ENCODE measurements at places on chromosomes 12 and 14.
A peak's percentile ranks its signal among the peaks of the same experiment; 100 is the strongest.

GRCh38 chr14:89240414-89240813, 176.6 kb downstream of the FOXN3 start:
- no peak for DNase-seq

DNA sequence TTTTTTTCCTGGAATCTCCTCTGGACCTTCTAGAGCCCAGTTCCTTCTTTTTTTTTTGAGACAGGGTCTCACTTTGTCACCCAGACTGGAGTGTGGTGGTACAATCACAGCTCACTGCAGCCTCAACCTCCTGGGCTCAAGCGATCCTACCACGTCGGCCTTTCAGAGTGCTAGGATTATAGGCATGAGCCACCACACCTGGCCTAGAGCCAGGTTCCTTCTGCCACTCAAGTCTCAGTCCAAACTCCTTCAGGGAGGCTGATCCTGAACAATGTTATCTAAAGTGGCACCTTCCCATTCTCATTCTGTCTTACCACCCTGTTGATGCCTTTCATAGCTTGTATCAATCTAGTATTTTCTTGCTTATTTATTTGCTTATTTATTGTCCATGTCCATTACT, 22.3 kb upstream of the ELK3 start:
- DNase-seq = no peak

DNA sequence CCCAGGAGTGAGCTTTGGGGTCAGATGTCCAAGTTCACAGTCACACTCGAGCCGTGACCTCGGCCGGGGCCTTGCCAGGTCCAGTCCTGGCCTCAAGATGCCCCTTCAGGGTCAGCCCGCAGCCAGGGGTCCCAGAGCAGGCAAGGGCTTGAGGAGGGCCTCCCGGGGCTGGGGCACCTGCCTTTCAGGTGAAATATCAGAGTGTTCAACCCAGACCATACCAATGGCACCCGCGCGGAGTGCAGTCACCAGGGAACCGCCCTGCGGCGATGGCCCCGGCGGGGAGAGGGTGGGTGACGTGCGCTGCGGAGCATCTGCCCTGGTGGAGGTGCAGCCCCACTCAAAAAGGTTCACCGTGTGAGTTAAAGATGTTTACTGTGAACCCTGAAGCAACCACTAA, 16.9 kb downstream of the LRCOL1 start:
- DNase-seq = no peak

- no peak for DNase-seq
Measured at GRCh38 chr14:54674046-54674741, 107.3 kb downstream of the SAMD4A start.

DNA sequence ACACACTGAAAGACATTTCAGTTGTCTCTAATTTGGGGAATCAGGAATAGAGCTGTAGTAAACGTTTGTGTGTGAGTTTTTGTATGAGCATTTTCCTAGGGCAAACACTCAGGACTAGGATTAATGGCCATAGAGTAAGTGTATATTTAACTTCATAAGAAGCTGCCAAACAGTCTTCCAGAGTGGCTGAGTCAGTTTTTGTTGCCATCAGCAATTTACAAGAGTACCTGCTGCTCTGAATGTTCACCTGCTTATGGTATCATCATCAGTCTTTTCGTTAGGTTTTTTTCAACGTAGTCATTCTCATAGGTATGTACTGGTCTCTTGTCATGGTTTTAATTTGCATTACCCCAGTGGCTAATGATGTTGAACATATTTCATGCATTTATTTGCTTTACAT, 30.6 kb upstream of the TRHDE start:
- no peak for DNase-seq

- DNase-seq = no peak
Measured at GRCh38 chr12:45669093-45669492, 60.4 kb upstream of the ARID2 start.

DNA sequence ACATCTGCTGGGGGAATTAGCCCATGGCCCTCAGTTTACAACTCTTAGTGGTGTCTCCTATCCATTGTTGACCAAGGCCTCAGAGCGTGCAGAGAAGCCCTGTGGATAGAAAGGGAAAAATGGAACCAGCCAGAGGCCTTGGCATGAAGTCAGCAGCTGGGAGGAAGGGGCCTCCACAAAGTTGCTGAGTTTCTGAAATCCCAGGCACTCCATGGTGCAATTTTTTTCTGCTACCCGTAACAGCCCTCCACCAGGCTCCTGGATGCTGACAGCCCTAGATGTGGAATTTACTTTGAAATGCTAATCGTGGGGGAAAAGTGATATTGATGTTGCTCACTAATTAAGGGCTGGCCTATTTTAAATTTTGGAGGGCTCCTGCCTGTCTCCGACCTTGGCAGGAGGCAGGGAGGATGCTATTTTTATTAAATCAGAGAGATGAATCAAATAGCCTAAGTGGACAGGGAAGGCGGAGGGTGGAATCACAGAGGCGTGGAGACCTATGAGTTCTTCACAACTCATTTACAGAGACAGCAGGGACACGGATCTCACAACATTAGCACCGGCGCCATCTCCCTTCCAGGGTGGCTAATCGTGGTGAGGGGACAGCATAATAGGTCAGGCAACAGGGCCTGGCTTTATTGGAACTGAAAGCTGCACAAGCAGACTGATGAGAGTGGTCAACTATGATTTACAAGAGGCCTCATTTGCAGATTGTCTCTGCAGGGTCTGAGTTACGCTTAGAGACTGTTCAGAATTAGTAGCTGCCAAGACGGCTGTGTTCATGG, 99.8 kb upstream of the WSCD2 start:
- DNase-seq = no peak

DNA sequence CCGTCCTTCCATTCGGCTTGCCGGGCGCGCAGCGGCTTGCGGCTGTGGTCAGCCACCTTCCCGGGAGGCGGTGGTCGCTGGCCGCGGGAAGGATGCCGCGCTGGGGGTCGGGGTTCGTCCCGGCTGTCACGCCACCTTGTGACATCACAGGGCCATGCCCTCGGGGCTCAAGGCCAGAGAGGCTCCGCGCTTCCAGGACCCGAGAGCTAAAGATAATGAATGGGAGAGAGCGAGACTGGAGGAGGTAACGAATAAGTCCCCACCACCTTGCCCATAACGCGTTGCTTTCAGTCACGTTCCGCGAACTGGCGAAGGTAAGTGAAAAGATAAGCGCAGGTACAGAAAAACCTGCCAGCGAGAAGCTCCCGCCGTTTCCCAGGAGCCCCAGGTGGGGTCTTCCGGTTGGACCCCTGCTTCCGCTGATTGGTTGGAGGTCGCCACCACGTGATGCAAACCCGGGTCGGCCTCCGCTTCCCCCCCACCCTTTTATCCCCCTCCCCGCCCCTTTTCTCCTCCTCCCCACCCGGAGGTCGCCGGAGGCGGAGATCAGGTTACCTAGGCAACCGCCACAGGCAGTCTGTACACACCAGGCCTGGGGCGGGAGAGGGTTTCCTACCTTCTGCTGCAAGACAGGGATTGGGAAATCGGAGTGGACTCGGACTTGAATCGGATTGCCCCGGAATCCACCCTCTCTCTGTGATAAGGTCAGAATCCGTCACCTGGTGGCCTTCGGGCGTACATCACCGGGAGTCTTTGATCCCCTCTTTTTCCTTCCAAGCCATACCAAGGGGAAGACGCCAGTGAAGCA, at the start of gene LRRC9:
Gene LRRC9 (plus strand): TSS at position 575 of the 808 bp plus-strand sequence.
- DNase-seq = peak; percentile 61

GRCh38 chr14:53054457-53054856, 98.7 kb downstream of the DDHD1 start:
- no peak for DNase-seq

DNA sequence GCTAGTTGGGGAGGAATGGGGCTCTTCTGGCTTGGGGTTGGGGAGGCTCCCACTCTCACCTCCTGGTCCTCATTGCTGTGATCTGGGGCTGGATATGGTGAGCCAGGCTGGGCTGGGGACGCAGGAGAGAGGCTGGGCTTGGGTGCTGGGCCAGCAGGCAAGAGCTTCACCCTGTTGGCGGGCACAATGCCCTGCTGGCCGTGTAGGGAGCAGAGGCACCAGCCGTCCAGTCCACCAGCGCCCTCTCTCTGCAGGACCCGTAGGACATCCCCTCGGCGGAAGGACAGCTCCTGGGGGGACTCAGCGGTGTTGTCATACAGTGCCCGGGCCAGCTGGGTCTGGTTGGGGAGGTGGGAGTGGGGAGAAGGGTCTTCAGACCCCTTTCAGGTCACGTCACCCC, 4.5 kb downstream of the EFS start:
- no peak for DNase-seq

- DNase-seq = no peak
Measured at GRCh38 chr14:80664576-80664975, 277.0 kb downstream of the CEP128 start.

GRCh38 chr14:97328743-97329142, 531.6 kb downstream of the VRK1 start:
- DNase-seq = no peak

DNA sequence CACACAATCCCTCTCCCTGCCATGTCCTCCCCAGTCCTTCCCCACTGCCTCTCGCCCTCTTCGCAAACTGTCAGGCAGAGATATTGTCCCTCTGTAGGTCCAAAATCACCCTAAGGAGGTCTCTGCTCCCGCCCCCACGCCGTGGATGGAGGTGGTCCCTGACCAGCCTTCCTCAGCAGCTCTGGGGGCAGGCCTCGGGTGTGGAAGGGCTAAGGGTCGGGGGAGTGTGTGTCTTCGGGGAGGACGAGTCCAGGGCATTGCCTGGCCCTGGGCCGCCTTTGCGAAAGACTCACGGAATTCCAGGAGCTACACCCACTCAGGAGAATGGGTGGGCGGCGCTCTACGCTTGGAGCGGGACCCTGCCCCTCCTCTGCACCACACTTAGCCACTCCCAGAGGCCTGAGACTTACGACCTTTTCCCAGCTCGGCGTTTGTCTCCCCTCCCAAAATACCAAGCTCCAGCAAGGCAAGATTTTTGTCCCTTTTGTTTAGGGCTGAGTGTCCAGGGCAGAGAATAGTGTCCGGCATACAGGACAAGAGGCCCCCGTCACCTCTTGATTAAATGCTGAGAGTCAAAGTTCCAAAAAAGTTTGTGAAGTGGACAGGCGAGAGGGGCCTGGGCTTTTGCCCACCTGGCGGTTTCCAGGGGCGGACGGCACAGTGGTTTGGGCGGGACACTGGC, 881 bp downstream of the PYGL start:
- DNase-seq = no peak

GRCh38 chr12:93918900-93919299, 229.5 kb upstream of the PLXNC1 start:
- no peak for DNase-seq

GRCh38 chr12:118052324-118053070, 8.5 kb downstream of the WSB2 start:
- DNase-seq = no peak

GRCh38 chr14:93332397-93332852, 411 bp downstream of the BTBD7 start:
- no peak for DNase-seq

- no peak for DNase-seq
Measured at GRCh38 chr14:48710133-48710532, 876.0 kb downstream of the RPS29 start.

DNA sequence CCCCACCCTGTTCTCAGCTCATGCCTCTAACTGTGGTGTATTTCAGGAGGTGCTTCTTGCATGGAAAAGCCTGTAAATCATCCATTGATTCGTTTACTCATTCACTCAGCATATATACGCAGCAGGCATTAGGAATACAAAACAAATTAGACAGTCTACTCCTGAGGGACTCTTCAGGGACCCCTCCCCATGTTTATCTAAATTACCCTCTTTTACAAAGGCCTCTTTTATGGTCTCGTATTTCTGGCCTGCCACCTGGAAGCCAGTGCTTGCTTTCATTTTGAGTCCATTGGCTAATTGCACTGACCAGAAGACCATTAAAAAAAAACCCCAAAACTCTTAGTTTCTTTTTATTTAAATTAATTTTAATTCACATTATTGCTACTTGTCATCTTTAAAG, 134.4 kb downstream of the DACT1 start:
- no peak for DNase-seq

DNA sequence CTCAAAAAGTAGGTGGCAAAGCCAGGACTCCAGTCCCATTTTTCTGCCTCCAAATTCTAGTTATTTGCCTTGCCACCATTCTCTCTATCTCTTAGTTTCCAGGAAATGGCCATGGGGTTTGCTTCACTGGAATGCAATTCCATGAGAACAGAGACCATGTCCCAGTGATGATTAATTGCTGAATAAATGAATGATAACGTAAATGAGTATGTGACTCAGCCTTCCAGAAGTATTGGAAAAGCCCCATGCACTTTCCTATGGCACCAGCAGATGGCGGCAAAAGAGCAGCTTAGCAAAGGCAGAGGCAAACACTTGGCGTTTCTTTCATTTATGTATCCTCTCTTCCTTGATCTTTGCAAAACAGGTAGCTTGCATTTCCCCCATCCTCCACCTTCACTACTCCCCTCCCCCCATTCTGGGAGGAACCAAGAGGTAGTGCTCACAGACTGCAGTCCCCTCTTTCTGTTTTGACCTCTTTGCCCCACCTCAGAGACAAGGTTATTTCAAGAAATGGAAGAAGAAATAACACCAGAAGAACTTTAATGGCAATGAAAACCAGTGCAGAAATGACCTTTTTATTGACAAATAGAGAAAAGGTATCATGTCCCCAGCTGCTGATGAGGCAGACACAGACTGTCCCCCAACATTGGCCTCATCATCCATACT, 21.3 kb downstream of the TBX3 start:
- peak; percentile 63 for DNase-seq

DNA sequence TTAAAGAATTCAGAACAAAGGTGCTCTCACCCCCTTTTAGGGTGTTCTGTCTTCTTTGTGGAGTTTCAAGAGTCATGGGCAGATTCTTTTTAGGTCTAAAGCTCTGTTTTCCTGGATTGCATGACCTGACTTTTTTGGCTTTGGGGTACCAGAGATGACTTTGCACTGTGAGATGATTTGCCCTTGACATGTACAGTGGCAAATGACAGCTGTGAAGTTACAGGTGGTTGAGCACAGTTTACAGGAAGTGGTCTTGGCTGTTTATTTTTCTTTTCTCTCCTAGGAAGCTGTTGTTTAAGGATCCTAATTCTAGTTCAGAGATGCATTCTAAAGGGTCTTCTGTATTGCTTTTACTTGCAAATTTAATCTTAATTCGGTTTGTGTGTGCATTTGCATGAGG, 83.8 kb upstream of the METAP2 start:
- DNase-seq = no peak

- peak; percentile 80 for DNase-seq
Measured at GRCh38 chr14:81450100-81450531, 50.0 kb upstream of the STON2 start.

DNA sequence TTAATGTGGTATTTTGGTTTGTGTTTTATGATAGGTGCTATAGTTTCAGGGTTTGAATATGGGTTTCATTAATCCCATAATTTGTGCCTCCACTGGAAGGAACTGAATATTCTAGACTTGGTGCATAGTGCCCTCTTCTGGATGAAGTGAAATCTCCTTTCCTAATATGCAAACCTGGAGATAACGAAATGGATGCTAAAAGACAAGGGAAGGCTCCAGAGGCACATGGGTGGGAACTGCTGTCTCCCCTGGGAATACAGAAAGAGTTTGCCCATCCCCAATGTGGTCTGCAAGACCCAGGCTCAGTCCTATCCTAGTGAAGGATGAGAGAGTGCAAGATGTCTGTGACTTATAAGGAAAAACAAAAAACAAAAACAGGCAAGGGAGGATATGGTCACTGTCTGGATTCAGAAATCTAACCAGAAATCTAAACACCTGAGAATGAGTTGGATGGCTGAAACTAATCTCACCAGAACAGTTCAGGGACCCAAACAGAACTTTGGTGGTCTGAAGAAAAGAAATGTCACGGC, 142.3 kb upstream of the TMPO start:
- DNase-seq = peak; percentile 52
